ENCODE measurements at places on chromosomes 4 and X. TPM values are rescaled to one million over a fixed set of nuclear protein-coding genes. Genes with fewer than 3 reads are reported as not detected.

Gene KLHL4
- 32.0 TPM for total RNA-seq

Gene MRFAP1L1
- 51.9 TPM for total RNA-seq

Gene GABRE
- 2.6 TPM for total RNA-seq

Gene ESX1
- total RNA-seq: not detected

Data from endothelial cell of coronary artery (primary cell).